ENCODE measurements at places on chromosomes 3 and 15. TPM values are rescaled to one million over a fixed set of nuclear protein-coding genes. Genes with fewer than 3 reads are reported as not detected.

SYNPR gene
- total RNA-seq, result under 0.01 TPM

DNA sequence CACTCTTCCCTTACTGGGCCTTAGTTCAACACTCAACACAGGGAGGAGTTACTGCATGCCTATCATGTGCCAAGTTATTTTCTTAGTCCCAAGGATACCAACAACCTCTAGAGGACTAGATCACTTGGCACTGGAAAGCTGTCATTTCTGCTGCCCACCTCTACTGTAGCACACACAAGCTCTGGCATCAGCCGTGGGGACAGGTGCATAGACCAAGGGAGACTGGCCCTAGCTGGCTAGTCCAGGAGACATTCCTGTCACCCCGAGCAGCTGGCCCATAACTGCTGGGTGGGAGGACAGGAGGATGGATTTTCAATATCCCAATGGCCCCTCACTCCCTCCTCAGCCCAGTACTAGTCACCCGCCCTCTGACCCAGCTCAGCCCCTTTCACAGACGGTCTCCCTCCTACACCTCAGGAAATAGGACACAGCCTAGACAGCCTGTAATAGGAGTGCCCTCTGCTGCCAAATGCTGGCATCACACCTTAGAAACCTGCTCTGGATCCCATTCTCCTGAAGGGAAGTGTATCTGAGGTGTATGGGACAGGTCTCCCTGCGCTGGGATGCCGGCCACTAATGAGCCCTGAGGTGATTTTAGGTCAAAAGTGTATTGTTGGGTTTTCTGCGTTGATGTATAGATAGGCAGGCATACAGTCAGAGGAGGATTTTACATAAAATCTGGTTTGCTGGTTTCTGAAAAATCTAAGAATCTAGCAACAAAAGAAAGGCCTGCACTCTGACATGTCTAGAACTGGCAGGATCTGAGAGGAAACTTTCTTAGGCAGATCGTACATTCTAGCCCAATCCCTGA is 3.4 kb upstream of the DZIP1L start:
- DNase-seq, result no peak

- no peak for DNase-seq
These were observed 10.9 kb downstream of the CCDC13 start for GRCh38 chr3:42762046-42762724.

GRCh38 chr15:51726302-51727073 is 11.0 kb downstream of the LYSMD2 start:
- no peak for DNase-seq
